ENCODE measurements at places on chromosomes 12 and 14.

DNA sequence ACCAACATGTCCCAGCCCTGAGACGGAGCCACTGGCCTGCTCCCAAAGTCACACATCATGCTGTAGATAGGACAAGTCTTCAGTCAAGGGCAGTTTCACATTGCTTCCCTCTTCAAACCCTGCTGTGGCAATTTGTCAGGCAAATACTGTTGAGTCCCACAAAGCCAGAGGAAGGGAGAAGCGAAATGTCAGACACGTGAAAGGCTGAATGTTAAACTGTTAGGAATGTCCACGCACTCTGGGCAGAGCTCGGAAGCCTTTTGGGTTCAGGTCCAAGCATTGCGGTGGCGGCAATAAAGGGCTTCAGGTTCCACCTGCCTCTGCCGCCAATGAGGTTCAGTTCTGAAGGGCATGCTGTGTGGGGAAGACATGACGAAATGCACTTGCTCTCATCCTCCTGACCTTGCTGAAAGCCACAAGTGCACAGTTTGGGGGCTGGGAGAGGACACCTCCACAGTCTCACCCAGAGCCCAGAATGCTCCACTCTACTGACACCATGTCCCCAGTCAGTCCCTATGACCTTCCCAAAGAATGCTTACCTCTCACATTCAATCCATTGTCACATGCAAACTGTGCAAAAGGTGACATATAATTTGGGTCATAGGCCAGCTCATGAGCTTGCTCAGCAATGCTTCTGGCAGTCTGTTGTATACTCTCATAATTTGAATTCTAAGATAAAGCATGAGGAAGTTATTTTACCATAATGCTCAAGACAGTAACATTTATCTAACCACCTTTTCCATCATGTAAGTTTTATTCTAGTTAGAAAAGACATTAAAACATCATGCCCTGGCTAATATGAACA is 35.7 kb downstream of the RAD9B start:
- no peak for DNase-seq

DNA sequence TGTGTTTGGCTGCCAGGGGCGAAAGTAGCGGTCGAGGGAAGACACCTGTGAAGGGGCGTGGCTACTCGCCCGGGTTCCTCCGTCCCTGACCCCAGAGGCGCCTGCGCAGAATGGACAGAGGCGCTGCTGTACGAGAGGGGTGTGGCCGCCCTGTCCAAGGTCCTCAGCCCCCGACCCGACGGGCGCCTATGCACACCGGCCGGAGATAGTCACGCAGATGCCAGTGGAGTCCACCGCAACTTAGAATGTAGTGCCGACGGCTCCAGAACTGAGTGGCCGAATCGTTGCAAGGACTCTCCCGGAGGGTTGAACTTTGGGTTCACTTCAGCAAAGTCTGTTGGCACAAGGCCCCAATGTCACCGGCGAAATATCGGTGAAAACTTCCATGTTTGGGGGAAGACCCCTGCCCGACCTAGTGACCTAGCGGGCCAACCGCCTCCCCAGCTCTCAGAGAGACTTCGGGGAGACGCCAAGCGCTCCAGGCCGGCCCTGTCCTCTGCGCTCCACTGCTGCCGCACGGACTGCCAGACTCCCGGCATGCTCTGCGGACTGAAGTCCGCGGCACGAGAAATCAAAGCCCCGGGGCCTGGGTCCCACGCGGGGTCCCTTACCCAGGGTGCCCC is 541 bp upstream of the RNU6-7 start:
- peak; percentile 65 for DNase-seq

DNA sequence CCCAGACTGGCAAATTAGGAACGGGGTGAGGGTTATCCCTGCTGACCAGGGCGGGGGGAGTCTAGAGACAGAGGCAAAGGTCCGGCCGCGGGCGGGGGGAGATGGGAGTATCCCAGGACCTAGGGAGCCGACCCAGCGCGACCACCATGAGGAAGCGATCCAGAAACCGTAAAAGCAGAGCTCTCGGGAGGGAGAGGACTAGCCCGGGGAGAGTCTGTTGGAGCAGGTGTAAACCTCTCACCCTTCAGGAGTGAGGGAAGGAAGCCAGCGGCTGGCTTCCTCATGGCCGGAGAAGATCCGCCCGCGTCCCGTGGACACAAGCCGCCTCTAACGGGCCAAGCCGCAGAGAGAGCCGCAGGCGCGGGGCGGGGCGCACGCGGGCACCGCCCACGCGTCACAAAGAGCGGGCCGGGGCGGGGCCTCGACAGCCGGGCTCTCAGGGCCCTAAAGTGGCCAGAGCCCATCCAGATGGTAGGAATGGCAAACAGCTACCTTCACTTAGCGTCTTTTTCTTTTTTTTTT is at the start of gene ACRBP:
Gene ACRBP, minus strand, starts transcription at position 350 of the 522 bp plus-strand sequence. Its CDS starts 66 bp downstream, at position 284.
- peak; percentile 20 for DNase-seq

GRCh38 chr12:110379631-110380030 is 23.9 kb downstream of the ANAPC7 start:
- DNase-seq, result no peak

- no peak for DNase-seq
Measured at GRCh38 chr12:3054374-3054773, 22.8 kb upstream of the TSPAN9 start.

GRCh38 chr14:64737391-64738280 is 33.4 kb downstream of the PLEKHG3 start:
- DNase-seq, result no peak

DNA sequence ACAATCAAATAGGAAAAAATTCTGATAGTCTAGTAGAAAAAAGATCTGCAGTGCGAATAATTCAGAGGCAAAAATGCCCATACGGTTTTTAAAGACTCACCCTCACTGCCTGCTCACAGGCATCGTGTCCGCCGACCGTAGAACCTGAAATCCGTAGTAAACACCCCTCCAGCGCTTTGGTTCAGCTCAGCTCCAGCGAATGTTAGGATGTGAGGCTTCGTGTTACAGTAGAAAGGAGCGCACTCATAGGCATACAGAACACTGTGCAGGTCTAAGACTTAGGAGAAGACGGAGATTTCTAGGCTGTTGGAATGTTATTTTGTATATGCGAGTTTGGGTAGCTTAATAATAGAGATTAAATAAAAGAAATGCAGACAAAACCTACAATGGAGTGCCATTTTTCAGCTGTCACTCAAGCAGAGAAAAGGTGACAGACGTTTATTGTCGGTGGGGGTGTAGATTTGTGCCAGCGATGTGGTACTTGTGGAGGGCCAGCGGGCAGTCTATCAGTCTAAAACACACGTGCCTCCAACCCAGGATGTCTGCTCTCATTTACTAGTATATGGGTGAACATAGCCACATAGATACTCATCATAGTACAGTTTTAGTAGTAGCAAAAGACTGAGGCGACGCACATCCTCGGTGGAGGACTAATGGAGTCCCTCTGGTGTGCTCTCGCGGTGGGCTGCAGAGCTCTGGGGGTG is 25.7 kb downstream of the SFSWAP start:
- no peak for DNase-seq

DNA sequence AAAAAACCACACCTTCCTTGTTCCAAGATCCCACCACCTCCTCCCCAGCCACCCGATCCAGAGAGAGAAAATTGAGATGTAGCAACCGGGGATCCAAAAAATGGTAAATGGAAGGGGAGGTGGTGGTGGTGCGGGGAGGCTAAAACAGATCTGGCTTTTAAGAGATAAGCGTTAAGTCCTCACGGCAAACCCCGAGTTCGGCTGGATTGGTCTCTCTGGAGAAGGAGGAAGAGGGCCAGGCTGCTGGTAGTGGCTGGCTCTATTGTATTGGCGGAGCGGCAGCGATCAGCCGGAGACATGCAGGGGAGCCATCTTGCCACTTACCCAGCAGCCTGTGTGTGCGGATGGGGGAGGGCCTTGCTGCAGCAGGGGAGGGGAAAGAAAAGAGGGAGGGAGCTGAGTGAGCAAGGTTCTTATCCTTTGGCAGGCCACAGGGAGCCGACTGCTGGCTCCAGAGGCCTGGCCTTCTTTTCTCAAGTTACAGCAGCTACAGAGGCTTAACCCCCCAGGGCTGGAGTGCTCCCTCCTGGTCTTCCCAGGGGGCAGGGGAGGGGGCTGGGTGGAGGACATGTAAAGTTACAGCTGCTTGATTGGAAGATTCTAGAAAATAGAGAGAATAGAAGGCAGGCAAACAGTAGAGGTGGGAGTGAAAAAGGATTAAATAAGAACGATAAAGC is 14.1 kb upstream of the CDH24 start:
- DNase-seq, result peak; percentile 63

DNA sequence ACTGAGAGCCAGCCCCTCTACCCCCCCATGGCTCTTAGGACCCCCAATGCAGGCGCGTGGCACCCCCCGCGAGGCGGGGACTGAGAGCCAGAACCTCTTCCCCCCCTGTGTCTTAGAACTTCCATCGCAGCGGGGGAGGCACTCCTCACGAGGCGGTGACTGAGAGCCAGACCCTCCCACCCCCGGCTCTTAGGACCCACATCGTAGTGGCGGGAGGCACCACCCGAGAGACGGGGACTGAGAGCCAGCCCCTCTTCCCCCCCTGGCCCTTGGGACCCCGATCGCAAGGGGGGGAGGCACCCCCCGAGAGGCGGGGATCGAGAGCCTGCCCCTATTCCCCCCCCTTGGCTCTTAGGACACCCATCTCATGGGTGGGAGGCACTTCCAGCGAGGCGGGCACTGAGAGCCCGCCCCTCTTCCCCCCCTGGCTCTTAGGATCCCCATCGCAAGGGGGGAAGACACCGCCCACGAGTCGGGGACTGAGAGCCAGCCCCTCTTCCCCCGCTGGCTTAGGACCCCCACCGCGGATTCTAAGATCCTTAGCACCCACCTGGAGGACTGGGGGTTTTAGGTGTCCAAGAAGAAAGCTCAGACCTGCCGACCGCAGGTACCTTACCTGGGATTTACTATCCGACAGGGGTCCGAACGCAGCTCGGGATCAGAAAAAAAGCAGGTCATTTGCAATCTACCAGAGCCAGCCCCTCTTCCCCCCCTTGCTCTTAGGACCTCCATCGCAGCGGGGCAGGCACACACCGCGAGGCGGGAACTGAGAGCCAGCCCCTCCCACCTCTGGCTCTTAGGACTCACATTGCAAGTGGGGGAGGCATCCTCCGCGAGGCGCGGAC is 44.9 kb downstream of the DDX11 start:
- DNase-seq, result peak; percentile 5

DNA sequence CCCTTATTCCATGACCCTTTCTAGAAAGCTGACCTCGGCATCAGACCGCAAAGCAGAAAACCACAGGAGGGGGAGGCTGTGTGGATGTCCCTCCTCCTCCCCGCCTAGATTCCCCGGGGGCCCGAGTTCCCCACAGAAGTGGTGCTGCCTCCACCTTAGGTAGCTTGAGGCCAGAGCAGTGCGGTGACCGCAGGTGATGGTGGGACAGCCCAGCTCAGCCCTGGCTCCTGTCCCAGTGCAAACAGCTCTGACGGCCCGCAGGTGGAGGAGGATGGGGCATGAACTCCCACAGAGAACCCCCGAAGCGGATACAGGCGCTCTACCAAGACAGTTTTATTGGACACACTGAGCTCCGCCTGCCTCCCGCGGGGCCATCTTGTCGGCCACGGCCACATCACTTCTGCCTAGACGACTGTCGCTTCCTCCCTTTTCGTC is 19.5 kb downstream of the ARL6IP4 start:
- no peak for DNase-seq

DNA sequence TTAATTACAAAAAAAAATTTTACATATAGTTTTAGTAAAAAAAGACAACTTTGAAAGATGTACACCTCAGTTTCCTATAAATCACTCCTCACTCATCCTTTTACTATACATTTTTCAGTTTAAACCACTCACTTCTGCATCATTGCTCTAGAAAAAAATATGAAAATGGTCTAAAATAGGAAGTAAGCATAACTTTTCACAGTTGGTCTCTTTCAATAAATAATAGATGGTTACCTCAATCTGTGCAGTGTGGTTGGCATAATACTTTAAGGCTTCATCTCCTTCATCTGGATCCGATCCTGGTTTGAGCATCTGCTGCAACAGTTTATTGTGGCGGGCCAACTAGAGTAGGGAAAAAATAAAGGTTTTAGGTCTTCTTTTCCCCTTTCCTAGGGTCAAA is 247.9 kb downstream of the SSPN start:
- no peak for DNase-seq

GRCh38 chr12:22340143-22340542 is 5.6 kb upstream of the ST8SIA1 start:
- no peak for DNase-seq

GRCh38 chr12:62158461-62159360 is 101.5 kb upstream of the USP15 start:
- no peak for DNase-seq

DNA sequence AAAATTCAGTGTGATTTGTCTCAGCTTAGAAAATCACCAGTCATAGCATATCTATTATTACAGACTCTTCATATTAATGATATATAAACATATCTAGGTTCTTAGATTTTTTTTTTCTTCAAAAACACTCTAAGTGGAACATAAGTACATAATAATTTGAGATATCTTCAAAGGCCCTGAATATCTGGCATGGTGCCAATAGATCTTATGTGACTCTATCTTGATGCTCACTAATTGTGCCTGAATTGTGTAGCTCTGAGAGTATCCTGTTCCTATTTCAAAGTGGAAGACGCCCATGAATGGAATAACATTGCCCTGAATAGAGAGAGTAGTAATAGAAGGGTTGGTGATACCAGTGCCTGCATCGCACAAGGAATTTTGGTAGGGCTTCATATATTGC is 1312.7 kb upstream of the USP15 start:
- DNase-seq, result no peak

DNA sequence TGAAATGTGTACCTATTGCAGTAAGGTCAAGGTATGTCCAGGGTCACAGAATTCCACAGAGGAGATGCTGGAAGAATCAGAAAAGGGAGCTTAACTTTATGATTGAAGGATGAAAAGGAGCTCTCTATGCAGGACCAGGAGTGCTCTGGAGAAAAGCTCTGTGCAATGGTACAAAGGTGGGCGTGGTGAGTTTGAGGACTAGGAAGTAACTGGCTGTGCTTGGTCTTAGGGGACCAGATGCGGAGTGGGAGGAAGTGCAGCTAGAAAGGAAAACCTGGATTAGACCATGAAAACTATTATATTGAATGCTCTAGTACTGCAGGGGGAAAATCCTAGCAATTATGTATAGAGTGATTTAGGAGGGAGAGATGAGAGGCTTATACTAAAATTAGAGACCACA is 56.8 kb downstream of the BTG1 start:
- no peak for DNase-seq

DNA sequence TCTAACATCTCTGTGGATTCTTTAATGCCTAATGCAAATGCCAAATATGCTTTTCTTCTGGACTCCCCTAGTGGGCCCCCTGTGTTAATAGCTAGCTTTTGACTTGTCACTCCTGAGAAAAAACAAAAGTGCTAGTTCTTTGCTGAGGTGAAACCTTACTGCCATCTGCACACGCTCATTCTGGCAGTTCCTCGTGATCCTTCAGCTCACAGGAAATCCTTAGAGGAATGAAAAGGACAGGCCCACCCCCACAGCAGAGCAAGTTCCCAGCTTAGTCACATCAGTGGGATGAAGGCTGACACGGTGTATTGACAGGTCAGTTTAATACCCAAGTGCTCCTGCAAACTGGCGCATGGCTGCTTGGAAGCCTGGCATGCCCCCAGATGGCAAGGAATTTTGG is 165.1 kb upstream of the ATP2B1 start:
- no peak for DNase-seq

- DNase-seq, result peak; percentile 64
Measured at GRCh38 chr14:66070542-66071319, 415.4 kb upstream of the CCDC196 start.

- no peak for DNase-seq
Measured at GRCh38 chr14:78023112-78023511, 147.1 kb upstream of the NRXN3 start.

Measured in stimulated activated CD8-positive, alpha-beta memory T cell treated with anti-CD3 and anti-CD28 coated beads, Interleukin-2, amount 100 ng/mL, for 48 hours (primary cell).